Neural progenitor cell (in vitro differentiated cells): ENCODE measurements at places on chromosomes 3 and 15.
A peak's percentile ranks its signal among the peaks of the same experiment; 100 is the strongest.

DNA sequence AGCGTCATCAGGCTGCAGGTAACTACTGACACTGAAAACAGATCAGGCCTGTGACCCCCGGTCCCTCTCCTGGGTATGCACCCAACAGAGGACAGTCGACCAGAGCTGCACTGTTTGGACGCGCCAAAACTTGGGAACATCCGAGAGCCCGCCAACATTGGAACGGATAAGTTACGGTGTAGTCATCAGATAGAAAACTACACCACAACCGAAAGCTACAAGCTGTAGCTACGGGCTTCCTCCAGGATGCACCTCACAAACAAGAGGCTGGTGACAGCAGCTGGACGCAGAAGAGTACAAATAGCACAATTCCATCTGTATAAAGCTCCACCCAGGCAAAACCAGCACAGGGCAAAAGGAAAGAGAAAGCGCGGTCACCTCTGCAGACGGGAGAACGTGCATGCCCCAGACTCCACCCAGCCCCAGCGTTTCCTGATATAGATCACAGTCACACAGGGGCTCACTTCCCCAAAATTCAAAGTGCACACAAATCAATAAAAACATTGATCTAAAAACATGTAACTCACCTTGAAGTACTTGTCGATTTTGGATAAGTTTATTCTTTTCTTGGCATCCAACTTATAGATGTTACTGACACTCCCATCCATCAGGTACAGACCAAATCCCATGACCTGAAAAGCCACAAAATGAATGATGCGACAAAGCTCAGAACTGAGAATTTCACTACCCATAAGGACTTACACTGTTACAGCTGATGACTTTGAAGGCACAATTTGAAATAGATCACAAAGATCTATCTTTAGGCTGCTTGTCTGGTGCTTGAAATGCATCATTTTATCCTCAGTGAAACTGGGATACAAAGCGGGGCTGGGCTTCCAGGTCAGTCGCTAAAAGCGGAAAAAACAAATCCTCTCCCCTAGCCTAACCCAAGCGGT lies 43.3 kb downstream of the CYFIP1 start:
- DNase-seq, result no peak

GRCh38 chr15:40941528-40942336 lies 11.5 kb upstream of the CHAC1 start:
- DNase-seq, result peak; percentile 95

- DNase-seq, result no peak
These were observed 79.3 kb downstream of the SHQ1 start for GRCh38 chr3:72768936-72769335.

DNA sequence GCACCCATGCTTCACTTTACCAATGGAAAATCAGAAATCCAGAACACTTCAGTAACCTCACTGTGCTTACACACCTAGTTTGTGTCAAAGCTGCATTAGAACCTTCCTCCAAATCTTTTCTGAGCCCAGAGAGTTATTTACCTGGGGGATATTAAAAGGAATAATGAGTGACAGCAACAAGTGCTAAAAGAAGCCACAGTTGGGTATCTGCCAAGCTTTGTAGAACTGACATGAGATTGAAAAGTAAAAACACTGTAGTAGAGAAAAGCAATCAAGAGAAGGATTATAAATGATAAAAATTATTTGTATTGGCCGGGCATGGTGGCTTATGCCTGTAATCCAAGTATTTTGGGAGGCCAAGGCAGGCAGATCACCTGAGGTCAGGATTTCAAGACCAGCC lies 8.8 kb upstream of the TBC1D23 start:
- no peak for DNase-seq

DNA sequence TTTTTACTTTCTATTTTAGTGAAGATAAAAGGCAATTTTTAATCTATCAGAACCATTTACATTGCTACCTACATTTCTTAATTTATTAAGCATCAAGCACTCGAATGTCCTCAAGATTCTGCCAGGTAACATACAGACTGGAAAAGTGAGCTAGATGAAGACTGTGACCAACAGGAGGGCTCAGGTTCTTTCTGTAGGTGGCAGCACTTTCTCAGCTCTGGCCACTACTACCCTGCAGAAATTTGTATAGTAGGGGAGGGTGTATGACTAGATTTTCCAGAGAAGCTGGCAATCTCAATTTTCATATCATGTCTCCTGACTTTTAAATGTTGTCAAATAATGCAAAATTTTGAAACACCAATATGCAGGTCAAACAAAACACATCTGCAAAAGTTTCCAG lies 165.0 kb upstream of the SUCLG2 start:
- DNase-seq, result peak; percentile 33
